Stimulated activated CD4-positive, alpha-beta T cell treated with anti-CD3 and anti-CD28 coated beads, Interleukin-4, amount 100 ng/mL, for 4 hours (primary cell): ENCODE measurements at places on chromosomes 13 and 19.

- DNase-seq, result no peak
Measured at GRCh38 chr19:4032436-4032835, 24.9 kb downstream of the PIAS4 start.

DNA sequence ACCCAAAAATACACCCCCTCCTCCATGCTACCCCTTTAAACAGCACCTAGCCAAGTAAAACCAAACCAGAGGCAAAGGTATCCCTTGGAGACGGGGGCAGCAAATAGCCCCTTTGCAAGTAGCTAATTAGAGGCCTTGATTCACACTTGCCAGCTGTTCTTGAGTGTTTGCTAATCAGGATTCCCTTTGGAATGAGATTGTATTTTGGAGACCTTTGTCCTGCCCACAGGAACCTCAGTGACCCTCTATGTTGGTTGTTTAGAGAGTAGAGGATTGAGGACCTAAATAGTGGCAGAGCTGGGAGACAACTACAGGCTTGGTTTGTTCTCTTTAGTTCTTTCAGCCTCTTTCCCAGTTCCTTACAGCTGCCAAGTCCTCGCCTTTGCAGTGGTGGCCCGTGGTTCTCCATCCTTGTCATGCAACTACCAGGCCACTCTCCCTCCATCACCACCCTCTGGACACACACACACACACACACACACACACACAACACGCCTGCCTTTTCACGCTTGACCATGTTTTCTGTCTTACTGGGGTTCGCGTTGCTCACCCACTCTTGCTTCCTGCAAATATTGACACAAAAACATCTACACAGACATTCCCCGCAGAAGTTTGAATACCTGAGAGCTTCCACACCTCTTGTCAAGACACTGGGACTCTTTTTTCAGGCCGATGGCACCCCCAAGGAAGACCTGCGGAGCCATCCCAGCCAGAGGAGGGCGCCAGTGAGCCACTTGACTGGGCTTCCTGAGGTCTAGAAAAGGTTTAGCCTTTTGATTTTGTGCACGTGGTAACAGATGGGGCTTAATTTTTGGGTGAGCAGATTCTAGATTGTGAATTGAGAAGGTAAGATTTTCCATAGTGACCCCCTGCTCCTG lies 80.0 kb upstream of the GPR183 start:
- DNase-seq, result peak; percentile 81

DNA sequence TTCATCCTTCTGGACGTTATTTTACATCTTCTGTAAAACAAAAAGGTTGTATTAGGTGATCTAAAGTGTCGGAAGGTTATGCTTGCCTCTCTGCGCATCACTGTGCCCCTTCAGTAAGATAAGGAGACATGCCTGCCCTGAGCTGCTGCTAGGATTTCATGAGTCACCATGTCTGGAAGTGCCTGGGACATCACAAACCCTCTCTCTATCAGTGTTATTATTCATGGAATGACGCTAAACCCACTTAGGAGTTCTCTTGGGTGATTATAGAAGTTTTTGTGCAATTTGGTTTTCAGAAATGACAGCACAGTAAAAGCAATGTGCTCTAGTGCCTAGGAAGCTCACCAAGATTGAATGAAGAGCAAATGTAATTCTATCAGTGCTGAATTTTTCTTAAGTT lies 617.7 kb downstream of the DCT start:
- DNase-seq, result no peak

DNA sequence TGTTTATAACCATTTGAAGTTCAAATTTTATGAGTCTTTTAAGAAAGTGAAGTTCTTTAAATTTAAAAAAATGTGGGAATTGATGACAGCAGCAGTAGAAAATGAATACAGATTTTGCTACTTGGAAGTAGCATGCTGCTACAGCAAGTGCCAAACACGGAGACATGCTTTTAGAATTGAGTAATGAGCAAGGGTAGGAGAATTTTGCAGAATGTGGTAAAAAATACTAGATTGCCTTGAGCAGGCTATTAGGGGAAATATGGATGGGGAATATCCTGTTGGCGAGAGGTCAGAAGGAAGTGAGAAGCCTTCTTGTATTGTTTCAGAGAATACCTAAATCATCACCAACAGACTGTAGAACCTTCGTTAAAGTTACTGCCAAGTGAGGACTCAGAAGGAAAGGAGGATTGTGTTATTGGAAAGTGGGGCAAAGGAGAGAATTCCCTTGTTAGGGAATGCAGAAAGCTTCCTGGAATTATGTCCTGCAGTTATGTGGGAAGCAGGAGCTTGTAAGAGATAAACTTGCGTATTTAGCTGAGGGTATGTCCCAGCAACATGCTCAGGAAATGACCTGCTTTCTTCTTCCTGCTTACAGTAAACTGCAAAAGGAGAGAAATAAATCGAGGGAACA lies 32.4 kb upstream of the OXGR1 start:
- DNase-seq, result no peak

- DNase-seq, result no peak
Measured at GRCh38 chr13:24050796-24051715, 109.5 kb upstream of the SPATA13 start.

GRCh38 chr19:38894968-38895367 lies 4.5 kb downstream of the SIRT2 start:
- no peak for DNase-seq

GRCh38 chr13:98284679-98285078 lies 107.6 kb upstream of the RNF113B start:
- no peak for DNase-seq

DNA sequence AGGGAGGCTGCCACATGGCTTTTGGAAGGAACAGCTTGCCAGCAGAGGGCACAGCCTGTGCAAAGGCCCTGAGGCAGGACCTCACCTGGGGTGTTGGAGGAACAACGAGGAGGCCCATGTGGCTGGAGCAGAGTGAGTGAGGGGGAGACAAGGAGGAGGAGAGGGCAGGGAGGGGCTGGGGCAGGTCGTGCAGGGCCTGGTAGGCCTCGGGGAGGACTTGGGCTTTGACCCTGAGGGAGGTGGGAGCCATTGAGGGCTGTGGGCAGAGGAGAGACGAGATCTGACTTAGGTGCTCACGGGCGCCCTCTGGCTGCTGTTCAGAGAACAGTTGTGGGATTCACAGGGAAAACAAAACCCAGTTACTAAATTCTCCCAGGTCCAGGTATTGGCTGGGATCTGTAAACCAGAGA lies 25.2 kb downstream of the ZNRF4 start:
- DNase-seq, result peak; percentile 31

GRCh38 chr13:109816808-109817203 lies 30.4 kb upstream of the IRS2 start:
- no peak for DNase-seq

GRCh38 chr13:97256343-97256783 lies 34.2 kb downstream of the MBNL2 start:
- no peak for DNase-seq

- no peak for DNase-seq
Measured at GRCh38 chr13:60331249-60332012, 65.6 kb upstream of the TDRD3 start.

GRCh38 chr13:44294876-44295275 lies 78.7 kb upstream of the SERP2 start:
- DNase-seq, result no peak

DNA sequence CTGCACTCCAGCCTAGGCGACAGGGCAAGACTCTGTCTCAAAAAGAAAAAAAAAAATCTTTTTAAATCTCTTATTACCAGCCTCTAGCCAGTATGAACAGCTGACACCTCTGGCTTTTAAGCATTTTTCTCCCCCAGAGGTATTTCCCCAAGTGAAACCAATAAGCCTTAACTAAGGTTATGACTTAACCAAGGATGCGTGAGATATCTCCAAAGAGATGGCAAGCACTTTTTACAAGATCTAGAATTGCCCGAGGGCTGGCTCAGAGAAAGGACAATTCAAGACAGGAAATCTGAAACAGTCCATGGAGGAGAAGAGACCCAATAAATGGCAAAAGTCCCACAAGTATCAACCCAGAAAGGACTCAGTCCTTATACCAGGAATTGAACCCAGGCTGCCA lies 362.1 kb downstream of the FOXO1 start:
- DNase-seq, result no peak

DNA sequence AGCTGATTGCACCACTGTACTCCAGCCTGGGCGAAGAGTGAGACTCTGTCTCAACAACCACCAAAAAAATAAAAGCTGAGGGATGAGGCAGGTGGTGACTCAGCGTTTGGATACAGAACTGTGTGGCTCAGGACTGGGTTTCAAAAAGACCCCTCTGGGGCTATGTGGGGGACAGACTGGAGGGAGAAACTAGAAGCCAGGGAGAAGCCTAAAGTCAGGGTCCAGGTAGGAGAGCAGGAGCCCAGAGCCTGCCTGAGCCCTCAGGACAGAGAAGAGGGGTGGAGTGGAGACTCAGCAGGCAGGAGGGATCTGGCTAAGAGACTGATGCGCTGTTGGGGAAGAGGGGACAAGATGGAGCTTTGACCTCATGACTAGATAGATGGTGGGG lies 1.8 kb upstream of the CD37 start:
- no peak for DNase-seq

DNA sequence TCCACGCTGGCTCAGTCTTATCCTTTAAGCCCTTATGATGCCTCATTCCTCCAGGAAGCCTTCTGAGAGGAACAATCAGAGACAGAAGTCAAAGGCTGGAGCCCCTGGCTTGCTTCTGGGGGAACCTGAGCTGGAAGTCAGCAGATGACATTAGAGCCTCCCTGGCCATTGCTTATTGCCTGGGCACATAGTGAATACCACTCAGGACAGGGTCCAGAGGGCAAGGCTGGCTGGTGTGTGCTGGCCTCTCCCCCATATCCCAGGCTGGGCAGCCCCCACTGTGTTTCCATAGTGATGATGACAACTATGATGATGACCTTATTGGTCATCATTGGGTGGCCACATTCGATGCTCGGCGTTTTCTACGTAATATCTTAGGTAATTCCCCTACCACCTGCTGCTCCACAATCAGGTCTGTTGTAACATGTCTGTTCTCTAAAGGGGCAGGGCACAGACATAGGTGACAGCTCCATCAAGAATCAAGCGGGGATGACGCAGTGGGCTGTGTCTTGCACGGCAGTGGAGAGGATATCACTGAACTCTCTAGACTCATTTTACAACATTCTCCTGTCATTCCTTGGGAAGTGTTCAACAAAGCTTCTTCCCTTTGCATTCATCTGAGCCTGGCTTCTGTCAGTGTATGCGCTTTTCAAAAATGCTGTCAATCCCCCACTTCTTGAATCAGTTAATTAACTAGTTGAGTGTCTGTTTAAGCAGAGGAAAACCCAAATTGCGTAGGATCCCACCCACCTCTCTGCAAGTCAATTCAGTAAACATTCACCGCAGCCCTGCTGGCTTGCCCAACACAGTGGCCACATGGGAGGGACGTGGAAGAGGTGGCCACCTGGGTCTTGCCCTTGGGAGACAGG lies 89.4 kb upstream of the TSHZ3 start:
- no peak for DNase-seq

GRCh38 chr19:50562996-50563395 lies 5.2 kb downstream of the LRRC4B start:
- DNase-seq, result no peak

DNA sequence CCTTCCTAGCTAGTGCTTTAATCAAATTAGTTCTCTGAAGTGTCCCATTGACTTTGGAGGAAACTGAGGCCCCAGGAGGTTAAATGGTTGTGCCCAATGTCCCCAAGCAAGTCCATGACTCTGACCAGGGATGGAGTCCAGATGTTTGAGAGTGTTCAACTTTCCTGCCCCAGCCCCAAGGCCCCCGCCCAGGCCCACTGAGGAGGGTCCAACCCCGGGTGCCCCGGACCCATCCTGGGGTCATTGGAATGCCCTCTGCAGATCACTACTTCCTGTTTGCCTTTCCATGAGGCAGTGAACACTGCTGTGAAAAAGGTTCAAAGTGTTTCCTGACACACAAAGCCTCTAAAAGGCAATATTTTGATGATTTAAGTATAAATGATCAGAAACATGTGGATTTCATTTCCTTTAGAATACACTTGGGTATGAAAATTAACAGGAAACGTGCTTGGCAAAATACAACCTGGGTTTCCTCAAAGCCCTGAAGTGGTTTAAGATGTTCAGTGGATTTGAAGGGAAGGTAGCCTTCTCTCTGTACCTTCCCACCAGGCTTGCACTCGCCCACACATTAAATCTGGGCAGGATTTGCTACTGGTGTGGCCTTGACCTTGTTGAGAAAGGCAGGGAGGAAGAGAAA lies 335.7 kb downstream of the TSHZ3 start:
- DNase-seq, result no peak

DNA sequence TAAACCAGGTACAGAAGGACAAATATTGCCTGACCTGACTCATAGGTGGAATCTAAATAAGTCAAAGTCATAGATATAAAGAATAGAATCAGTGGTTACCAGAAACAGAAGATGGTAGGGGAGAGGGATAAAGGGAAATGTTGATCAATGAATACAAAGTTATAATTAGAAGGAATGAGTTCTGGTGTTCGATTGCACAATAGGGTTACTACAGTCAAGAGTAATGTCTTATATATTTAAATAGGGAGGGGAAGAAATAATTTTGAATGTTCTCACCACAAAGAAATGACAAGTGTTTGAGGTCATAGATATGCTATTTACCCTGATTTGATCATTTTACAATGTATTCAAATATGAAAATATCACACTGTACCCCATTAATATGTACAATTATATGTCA lies 1541.2 kb downstream of the SLITRK1 start:
- no peak for DNase-seq

DNA sequence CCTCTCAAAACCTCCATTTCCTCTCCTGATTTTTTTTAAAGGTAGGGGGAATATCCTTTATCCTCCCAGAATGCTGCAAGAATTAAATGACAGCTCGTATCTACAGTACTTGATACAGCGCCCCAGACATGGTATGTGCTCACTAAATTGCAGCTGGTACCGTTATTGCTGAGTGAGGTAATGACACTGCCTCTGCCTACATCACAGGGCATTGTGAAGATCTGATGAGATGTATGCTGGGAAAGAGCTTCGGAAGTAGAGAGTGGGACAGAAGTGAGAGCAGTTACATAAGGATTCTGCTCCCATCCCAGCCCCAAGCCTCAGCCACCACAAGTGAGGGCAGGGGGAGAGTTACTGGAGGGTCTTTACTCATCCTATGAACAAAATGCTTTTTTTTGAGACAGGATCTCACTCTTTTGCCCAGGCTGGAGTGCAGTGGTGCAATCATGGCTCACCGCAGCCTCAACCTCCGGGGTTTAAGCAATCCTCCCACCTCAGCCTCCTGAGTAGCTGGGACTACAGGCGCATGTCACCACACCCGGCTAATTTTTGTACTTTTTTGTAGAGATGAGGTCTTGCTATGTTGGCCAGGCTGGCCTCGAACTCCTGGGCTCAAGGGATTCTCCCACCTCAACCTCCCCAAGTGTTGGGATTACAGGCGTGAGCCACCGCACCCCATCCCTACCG lies 1.7 kb upstream of the FKRP start:
- DNase-seq, result no peak

DNA sequence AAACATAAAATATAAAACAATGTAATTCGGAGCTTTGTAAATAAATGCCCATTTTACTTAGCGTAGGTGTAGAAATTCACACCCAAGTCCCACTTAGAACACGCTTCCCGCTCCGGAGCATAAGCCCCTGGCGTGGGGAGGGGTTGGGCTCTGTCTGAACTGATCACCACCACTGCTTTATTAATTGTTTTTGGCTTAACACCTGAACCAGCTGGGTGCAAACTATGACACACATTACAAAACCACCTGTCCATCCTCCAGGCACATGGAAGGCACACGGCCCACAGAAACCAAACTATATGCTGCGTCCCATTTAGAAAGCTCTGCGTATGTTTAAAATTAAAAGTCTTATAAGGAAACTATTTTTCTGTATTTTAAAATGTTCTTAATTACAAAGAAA lies 25.9 kb downstream of the RASA3 start:
- no peak for DNase-seq
